IPS-NIHi11 (cell line): ENCODE measurements at places on chromosomes 16 and 17.
A peak's percentile ranks its signal among the peaks of the same experiment; 100 is the strongest.

- DNase-seq: peak; percentile 99
Observed at GRCh38 chr16:23182206-23182678, 303 bp upstream of the SCNN1G start.

DNA sequence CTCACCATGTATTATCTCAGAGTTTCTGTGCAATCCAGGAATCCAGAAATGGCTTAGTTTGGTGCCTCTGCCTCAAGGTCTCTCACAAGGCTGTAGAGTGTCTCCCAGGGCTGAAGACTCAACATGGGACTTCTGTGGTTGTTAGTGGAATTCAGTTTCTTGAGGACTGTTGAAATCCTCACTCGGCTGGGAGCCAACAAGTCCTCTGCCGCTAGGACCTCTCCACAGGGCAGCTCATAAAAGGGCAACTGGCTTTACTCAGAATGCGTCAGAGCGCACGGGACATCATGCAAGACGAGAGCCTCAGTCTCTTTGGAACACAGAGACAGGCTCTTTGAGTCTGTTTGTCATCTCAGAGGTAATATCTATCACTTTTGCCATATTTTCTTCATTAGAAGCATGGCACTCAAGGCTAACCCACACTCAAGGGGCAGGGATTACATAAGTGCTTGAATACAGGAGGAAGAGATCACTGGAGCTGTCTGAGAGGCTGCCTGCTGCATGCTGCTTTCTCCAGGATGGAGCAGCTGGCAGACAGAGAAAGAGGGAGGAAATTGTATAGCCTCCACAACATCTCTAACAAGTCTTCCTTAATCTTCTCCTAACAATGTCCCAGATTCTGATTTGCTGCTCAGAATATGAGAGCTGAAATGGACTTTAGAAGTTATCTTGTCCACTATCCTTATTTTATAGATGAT, 97.5 kb upstream of the ASIC2 start:
- no peak for DNase-seq

GRCh38 chr17:6831661-6832263, at the start of gene TEKT1:
Gene TEKT1, minus strand, starts transcription at chr17:6831729. Its CDS starts 1,353 bp downstream, at chr17:6830376.
- DNase-seq: peak; percentile 92

GRCh38 chr16:56514845-56515244, 5.0 kb downstream of the BBS2 start:
- DNase-seq: no peak

- peak; percentile 66 for DNase-seq
Observed at GRCh38 chr16:66476328-66477027, 49.4 kb downstream of the BEAN1 start.

DNA sequence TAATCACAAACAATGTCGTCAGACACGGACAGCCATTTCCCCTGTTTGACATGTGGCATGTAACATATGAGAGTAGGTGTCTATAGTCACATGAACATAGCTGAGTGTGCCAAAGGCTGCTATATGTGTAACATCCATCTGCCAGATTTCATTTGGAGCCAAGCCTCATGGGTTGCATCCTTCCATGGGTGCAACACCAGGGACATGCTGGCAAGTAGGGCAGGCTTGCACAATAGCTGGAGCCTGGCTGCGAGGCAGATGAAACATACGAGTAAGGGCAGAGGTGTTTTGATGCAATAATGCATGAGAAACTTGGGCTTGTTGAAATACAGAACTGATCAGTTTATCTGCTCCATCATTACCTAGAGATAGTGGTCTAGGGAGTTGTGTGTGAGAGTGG, 9.0 kb upstream of the ZNF689 start:
- no peak for DNase-seq

DNA sequence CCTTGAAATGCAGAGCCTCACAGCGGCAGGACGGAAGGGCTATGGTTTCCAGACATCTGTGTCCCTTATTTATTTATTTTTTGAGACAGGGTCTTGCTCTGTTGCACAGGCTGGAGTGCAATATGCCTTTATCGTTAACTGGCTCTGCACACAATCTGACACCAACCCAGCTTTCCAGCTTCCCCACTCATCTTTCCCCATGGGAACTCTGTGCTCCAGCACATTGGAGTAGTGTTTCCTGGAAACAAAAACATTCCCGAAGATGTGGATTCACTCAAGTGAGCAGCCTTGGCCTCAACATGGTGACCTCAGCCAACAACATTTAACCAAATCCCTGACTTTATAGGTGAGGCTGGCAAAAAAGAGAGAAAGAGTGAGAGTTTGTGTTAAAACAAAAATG, 307.1 kb downstream of the TMEM114 start:
- no peak for DNase-seq

DNA sequence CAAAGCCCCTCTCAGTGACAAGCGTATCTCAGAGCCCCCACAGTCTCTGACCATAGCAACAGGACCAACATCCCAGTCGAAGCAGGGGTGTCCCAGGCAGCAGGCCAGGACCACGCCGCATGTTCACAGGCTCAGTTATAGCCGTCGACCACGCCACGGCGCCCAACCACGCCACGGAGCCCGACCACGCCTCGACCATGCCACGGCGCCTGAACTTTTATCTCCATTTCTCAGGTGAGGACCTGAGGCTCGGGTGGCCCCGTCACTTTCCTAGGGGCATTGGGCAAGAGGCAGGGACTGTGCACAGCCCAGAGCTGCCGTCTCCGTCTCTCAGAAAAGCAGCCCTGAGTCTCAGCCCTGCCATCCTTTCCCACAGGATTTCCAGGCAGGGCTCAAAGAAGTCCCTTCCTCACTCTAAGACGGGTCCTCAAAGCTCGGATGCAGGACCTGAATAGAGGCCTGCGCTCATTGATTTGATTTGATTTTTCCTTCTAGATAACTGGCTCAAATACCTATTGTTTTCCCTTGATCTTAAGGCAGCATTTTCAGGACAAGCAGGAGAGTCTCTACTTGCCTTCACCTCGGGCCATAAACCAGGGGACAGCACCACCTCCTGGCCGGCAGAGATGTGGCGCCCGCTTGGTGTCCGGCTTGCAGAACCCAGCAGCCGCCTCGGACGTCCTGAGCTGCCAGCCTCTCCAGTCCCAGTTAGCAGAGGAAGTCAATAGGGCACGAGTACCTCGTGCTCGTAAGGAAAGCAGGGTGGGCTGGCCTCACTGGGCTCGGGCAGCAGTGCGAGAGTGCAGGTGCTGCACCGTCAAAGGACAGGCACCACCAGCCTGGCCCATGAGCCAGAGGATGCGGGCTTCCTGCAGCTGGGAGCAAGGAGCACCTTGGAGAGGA, 38.8 kb downstream of the C16orf95 start:
- peak; percentile 92 for DNase-seq

DNA sequence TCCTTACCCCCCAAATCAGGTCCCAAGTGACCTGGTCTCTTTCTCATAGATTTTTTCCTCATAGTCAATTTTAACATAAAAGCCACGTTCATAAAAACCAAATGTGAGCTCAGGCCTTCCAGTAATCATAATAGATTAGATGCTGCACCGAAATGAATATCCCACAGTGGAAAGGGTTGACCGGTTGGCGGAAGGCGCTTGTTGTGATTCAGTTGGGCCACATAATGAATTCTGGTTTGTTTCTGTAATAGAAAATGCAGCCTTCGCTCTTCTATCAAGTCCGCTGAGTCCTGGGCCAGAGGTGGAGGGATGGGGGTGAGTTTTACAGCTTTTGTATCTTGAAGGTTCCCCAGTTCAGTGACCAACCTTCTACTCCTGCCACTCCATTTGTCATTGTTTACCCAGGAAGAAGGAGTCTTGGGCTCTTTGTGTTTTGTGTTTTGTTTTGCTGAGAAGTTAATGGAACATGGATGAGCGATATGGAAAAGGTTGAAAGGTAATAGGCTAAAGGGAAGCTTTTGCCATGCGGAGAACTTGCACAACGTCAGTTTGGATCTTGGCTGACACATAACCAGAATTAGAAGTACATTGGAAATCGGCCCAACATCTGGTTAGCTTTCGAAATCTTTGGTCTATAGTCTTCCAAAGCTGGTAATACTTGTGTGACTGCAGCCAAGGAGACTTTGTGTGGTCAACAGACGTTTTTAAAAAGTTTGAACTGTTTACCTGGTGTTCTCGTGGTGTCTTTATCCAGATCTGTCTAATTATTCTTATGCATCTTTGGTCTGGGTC, 89.5 kb downstream of the CLEC16A start:
- no peak for DNase-seq

DNA sequence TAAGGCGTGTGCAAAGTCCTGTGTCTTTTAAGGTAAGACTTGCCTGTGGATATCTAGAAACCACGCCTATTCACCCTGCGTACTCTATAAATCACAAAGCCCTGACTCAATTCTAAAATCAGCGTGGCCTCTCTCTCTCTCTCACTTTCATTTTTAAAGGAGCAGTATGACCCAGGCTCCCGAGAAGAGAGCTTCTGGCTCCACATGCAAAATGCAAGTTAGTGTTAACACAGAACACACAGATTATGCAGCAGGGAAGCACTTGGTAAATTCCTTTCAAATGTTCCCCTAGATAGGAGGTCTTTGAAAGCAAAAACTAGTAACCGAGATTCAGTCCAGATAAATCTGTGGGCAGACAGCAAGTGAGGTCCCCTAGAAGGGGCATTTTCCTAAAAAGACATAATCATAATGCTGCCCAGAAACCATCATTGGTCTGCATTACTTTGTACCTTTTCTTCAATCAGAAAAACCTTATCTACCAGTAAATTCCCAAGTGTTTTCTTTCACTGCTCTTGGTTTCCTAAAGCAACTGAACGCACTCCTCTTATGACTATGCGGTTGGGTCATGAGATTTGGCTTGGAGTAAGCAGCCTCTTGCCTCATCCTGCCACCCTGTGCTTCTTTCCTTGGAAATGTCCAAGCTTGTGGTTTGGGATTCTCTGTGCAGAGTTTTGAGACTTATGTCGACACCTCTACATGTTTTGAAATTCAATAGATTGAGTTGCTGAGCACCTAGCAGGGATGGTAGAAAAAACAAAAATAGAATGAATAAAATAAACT, 31.7 kb upstream of the KCNJ2 start:
- DNase-seq: no peak

DNA sequence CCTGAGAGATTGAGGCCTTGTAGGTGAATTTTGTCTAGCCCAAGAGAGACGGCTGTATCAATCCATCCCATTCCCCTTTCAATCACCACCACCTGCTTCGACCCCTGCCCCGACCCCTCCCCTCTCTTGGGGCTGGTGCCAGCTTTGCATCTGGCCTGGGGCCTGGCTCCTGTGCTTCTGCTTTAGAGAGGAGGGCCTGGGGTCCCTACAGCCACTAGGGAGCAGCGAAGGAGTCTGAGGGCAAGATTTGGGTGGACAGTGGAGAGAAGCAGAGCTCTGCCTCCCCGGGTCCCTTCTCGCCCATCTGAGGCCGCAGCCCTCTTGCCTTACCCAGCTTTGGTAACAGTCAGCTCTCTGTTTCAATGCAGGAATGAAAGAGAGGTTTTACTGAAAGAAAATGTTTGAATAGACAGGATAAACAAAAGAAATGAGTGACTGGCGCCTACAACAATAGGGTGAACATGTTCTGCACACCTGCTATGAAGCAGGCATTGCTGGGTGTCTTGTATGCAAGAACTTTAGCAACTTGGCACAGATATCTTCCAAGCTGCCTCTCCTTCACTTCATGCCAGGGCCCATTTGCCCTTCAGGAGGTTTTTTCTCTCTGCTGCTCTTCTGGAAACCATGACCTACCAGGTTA, 57.4 kb downstream of the SLC47A1 start:
- DNase-seq: peak; percentile 42

DNA sequence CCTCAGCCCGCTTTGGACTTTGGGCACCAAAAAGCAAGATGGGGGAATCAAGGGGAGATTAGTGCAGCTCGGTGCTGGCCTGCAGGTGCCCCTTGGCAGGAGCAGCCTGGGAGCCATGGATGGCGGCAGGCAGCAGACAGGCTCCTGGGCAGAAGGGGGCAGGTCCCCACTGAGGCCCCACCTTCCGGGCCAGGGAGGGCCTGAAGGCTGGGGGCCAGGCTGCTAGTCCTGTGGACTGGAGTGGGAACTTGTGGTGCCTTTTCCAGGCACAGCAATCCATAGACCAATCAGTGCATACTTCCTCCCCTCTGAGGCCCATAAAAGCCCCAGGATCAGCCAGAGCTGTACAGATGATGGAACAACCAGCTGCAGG, 64.0 kb downstream of the USP32 start:
- no peak for DNase-seq

- peak; percentile 84 for DNase-seq
Observed at GRCh38 chr16:30956601-30957455, 726 bp upstream of the SETD1A start.

- DNase-seq: peak; percentile 93
Observed at GRCh38 chr16:58629733-58630640, at the start of gene CNOT1. Gene CNOT1, minus strand, starts transcription at chr16:58629826. Its CDS starts 30,489 bp downstream, at chr16:58599337.

DNA sequence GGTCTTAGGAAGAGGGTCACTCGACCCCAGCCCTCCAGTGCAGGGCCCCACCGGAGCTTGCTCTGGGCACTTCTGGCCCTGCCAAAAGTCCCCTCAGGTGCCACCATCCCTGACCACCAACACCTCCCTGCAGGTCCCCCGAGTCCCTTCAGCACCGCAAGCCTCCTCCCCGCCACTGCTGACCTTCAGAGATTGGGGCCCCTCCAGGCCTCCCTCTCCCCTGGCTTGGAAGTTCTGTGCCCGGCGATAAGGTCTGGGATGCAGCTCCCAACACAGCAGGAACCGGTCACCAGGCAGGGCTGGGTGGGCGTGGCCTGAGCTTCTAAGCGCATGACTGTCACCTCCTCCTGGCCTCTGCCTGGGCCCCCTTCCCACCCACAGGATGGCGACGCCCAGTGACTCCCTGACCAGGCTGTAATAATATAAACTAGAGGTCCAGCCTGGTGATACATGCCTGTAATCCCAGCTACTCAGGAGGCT, 11.2 kb downstream of the PIEZO1 start:
- no peak for DNase-seq

DNA sequence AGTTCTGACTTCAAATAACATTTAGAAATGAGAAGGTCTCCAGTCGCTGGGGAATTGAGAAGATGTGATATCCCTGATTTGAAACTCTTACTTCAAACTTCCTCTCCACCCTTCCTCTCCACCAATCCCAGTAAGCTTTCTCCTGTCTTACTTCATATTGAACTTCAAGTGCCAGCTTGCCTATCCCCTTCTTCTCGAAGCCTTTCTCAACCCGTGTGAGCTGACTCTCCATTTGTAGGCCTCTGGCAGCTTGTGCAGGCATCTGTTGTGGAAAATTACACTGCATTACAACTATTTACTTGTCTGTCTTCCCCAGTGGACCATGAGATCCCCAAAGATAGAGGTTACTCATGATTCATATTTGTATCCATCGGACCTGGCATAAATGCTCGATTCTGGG, 280.8 kb upstream of the CDH5 start:
- DNase-seq: no peak

DNA sequence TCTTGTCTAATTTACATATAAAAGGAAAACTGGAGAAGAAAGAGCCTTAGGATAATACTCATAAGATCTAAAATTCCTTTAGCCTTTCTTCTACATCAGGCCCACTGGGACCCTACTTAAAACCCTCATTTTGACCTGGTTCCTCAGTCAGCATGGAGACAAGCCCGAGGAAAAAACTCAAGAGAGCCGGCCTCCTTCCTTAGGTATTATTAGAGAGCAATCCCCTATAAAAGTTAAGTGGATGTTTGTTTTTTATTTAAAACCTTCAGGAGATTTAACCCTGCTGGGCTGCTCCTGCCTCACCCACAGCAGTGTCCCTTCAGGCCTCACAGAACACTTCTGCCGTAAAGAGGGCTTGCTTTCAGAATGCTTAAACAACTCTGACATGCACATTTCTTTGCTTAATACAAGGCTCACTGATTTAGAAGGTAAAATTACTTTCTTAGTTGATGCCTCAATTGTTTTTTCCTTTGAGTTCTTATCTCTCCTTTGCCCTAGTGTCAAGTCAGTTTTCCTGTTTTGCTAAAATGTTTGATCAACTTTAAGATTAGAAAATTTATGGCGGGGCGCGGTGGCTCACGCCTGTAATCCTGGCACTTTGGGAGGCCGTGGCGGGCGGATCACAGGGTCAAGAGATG, 145.6 kb upstream of the TBX2 start:
- no peak for DNase-seq

- no peak for DNase-seq
Observed at GRCh38 chr16:4465977-4466779, 8.2 kb downstream of the NMRAL1 start.
